ENCODE measurements at places on chromosomes 5 and 9.

- no peak for DNase-seq
These were observed 5.5 kb downstream of the QRFP start for GRCh38 chr9:130890870-130891687.

- peak; percentile 7 for DNase-seq
These were observed 13.5 kb downstream of the IL12B start for GRCh38 chr5:159316519-159317383.

- no peak for DNase-seq
These were observed 3.8 kb downstream of the NDST1 start for GRCh38 chr5:150511578-150512367.

GRCh38 chr9:34869390-34869789 is 88.7 kb upstream of the PHF24 start:
- no peak for DNase-seq

DNA sequence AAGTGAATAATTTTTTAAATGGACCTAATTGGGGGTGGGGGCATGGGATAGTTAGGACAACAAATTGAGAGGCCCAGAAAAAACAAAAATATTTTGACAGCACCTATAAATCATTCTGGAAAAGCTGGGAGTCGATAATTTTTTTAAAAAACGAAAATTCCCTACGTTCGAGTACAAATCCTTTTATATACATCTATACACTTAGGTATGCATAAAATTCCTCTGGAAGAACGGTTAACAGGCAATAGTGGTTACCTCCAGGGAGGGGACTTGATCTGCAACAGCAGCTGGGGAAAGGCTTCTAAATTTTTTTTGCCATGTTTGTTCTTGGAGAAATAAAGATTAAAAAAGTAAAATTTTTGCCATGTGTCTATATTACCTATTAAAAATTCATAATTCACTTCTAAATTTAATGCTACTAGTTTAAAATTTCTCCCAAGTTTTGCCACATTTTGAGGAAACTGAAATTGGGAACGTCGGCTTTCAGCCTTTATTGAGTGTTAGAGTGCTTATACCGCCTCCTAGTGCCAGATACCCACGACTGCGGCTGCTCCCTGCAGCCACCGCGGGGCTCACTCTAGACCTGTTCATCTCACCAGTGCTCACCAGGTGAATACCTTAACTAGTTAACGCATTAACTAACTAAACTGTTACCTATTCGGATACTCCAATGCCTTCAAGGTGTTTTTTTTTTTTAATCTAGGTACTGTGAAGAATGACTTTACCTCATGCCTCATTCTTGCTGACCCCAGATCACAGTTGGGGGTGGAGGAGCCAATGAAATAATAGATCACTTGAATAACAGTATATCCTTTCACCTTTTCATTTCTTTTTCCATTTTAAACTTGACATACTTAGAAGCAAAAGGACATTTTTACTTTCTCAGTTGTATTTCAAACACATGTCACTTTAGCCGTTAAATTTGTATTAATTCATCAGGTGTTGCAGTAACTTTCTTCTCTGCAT is 1.8 kb upstream of the BHMT start:
- DNase-seq, result peak; percentile 9
